ENCODE measurements at places on chromosomes 6 and 20. TPM values are rescaled to one million over a fixed set of nuclear protein-coding genes. Genes with fewer than 3 reads are reported as not detected.

TCP11 gene
- not detected for total RNA-seq

SLCO4A1 gene
- total RNA-seq, result not detected

NR2E1 gene
- total RNA-seq, result not detected

LGSN gene
- not detected for total RNA-seq

DACT2 gene
- total RNA-seq, result not detected

NT5E gene
- 111 TPM for total RNA-seq

CTSA gene
- total RNA-seq, result 93.3 TPM

All from epithelial cell of alveolus of lung (primary cell).